SJCRH30 (cell line): ENCODE measurements at places on chromosomes 4 and X.

DNA sequence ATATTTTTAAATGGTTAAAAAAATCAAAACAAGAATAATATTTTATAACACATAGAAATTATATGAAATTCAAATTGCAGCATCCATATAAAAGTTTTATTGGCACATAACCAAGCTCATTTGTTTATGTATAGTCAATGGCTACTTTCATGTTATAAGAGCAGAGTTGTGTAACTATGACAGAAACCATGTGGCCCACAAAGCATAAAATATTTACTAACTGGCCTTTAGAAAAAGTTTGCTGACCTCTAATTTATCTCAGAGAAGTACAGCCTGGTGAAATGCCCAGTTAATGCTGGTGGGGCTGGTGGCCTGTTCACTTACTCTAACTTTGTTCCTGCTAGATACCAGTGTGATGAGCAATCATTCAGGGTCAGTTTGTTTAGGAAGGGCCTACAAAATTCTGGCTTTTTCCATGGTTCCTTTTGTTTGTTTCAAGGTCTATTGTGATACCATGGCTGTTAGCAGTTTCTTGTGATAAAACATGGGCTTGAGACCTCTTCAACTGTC lies 104.6 kb downstream of the PPP1R2C start:
- no peak for DNase-seq

- no peak for DNase-seq
These were observed 17.1 kb downstream of the GPR34 start for GRCh38 chrX:41705680-41706374.

DNA sequence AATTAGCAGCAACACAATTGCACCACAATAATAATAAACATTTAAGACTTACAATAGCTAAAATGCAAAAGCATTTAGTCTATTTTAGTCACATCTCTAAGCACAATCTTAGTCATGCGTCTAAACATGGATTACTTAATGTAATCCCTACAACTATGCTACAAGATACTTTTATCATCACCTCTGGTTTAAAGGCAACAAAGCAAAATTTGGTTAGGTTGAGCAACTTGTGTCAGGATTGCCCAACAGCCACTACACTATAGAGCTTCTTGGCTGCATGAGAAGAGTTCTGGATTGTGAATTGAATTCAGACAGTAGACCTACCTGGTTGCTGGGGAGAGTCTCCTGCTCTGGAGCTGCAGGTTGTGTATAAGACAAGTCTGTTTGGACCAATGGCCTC lies 146.5 kb upstream of the PUDP start:
- DNase-seq, result no peak

DNA sequence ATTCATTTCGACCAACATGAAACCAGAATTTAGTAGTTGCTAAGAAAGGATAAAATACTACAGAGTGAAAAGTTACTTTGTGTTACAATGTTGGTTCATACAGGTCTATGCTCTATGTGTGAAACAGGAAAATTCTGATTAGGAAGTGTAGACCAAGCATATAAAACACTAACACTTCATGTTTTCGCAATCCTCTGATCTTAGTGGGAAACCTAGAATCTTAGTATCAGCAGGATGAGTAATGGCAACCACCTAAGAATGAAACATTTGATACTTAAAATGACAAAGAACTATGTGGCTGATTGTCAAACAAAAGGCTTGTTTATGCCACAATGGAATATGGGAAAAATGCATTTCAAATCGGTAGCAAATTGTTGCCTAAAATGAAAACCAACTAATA lies 116.1 kb downstream of the AMMECR1 start:
- no peak for DNase-seq

GRCh38 chr4:54440394-54441136 lies 211.5 kb downstream of the PDGFRA start:
- peak; percentile 60 for DNase-seq

- DNase-seq, result no peak
These were observed 15.9 kb upstream of the CCNQ start for GRCh38 chrX:153614818-153615217.

DNA sequence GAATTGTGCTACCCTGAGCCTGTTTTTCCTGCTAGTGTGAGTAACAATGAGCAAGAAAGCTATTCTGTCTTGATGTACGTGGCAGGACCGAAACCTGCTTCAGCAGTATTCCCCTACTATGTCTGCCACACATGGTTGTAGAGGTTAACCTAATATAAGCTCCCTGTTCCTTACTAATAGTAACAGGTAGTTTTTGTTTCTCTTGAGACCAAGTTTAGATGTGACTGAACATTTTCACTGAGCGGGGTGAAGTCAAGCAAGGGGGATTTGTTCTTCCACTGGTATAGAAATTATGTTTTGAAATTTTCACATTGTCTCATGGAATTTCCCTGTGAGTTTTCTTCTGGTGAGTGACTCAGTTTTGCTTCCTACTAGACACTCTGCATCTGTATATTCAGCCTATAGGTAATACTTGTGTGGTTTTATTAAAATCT lies 37.3 kb downstream of the RRAGB start:
- DNase-seq, result no peak

DNA sequence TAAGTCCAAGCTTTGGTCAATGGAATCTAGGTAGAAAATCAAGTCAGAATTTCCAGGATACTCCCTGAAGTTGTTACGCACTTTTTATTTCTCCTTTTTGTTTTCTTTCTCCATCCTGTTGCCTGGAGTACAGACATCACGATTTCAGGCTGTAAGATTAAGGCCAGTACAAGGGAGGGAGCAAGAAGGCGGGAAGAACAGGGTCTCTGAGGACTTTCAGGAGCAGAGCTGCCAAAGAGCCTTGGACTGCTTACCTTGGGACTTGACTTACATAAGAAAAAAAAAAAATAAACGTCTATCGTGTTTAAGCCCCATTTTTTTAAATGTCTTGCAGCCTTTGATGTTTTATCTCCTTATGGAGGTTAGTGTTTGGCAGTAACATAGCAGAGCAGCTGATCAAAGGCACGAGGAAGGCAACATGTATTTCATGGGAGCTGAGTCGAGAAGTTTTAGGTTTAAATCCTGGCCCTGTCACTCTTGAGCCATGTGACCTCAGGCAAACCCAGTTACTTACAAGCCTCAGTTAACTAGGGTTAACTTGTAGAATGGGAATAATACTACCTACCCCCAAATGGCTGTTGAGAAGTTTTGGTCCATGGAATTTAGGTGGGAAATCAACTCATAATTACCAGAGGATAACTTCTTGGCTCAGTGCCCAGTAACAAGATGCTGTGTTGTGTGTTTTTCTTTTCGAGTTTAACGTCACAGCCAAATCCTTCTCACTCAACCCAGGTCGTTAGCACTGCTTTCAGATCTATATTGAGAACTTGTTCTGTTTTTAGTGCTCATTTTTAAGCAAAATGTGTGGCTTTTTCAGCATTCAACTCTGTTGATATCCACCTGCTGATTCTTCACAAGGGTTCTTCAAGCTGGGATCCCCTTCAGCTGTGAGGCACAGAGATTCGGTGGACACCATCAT lies 106.8 kb downstream of the CLNK start:
- DNase-seq, result peak; percentile 13

- no peak for DNase-seq
These were observed 85.2 kb upstream of the SLC7A11 start for GRCh38 chr4:138327338-138327737.

GRCh38 chr4:156422576-156422975 lies 468.9 kb upstream of the CTSO start:
- no peak for DNase-seq

- no peak for DNase-seq
These were observed 75.0 kb downstream of the EVC start for GRCh38 chr4:5785806-5786680.

- no peak for DNase-seq
These were observed 36.9 kb downstream of the PDLIM5 start for GRCh38 chr4:94488670-94489069.

GRCh38 chrX:134908356-134908755 lies 82.4 kb upstream of the SMIM10 start:
- peak; percentile 9 for DNase-seq

DNA sequence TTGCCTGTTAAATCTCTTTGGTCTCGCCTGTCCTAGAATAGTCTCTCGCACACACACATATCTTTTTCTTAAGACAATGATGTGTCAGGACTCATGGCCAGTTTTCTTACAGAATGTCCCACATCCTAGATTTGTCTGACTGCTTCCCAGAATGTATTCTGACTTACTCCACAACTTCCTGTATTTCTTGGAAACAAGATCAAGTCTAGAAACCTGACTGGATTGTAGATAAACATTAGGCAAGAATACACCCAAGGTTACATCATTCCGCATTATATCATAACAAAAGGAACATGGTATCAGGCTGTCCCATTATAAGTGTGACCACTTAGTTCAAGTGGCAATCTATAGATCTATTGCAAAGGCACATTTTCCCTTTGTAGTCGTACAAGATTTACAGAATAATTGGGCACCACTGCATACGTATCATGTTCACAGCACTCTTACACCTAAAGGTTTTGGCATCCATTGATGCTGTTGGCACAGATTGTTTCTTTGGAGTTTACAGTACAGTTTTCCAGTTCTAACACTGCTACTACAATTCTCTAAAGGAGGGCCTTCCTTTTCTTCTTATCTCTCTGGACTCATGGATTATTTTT lies 56.4 kb downstream of the FBXW7 start:
- DNase-seq, result no peak

DNA sequence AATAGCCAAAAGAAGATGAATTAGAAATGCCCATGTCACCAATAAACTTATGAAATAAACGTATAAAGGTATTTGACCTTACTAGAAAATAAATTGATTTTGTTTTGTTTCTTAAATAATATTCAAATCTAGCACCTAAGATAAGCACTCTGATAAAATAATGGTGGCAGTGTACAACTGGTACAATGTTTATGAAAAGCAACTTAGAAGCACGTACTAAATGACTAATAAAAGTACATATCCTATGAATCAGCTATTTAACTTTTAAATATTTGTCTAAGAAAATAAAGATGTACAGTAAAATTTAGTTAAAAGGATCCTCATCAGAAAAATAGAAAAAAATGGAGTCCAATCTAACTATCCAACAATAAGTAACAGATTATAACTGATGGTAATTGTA lies 6.7 kb downstream of the MANBA start:
- DNase-seq, result no peak

- DNase-seq, result no peak
These were observed 18.7 kb downstream of the RASGEF1B start for GRCh38 chr4:81453024-81453423.

DNA sequence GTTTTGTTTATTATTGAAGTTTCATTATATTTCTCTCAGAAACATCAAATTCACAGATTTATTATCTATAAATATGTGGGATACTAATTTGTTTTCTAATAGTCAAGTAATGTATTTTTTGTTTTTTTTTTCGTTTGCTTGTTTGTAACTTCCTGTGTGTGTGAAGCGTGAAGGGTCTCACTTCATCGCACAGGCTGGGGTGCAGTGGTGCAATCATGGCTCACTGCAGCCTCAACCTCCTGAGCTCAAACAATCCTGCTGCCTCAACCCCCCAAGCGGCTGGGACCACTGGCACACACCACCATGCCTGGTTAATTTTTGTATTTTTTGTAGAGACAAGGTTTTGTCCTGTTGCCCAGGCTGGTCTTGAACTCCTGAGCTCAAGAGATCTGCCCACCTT lies 55.1 kb downstream of the SH3RF1 start:
- DNase-seq, result no peak

DNA sequence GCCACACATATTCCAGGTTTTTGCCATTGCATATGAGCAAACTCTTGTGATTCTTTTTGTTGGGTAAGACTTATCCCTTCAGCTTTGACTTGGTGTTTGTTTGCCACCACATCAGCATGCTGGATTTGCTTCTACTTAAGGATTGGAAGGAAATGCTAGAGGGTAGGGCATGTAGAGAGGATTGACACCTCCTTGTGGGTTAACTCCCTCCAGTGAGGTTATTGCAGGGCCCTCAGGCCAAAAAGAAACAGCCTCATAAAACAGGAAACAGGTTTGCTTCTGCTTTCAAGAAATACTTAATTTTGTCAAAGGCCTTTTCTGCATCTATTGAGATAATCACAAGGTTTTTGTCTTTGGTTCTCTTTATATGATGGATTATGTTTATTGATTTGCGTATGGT lies 15.2 kb upstream of the INPP4B start:
- no peak for DNase-seq

GRCh38 chr4:88937081-88937480 lies 119.9 kb downstream of the FAM13A start:
- no peak for DNase-seq

GRCh38 chr4:166421556-166422156 lies 548.6 kb downstream of the TLL1 start:
- no peak for DNase-seq

- peak; percentile 54 for DNase-seq
These were observed 78.6 kb upstream of the FAM9A start for GRCh38 chrX:8879750-8880149.

DNA sequence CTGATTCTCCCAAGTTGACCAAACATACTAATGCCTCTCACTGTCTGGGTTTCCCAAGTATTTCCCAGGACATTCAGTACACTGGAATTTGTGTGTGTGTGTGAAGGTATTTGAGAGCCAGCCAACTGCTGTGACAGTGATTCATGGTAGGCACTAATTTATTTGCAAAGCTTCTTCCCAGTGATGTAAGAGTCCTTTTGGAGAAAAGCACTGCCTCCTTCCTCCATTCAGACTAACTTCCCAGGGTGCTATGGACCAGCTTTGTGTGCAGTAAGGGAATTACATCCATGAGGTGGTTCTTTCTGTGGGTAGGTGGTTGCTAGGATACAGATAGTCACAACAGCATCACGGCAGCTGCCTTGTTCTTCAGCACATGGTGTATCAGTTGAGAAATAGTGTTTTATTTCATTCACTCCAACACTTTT lies 8.7 kb downstream of the EGF start:
- DNase-seq, result peak; percentile 19
